ENCODE measurements at places on chromosomes 4 and X.

GRCh38 chr4:26058537-26058936 is 144.5 kb downstream of the SMIM20 start:
- DNase-seq = peak; percentile 41

- no peak for DNase-seq
Observed at GRCh38 chr4:73589261-73589847, 30.9 kb downstream of the RASSF6 start.

DNA sequence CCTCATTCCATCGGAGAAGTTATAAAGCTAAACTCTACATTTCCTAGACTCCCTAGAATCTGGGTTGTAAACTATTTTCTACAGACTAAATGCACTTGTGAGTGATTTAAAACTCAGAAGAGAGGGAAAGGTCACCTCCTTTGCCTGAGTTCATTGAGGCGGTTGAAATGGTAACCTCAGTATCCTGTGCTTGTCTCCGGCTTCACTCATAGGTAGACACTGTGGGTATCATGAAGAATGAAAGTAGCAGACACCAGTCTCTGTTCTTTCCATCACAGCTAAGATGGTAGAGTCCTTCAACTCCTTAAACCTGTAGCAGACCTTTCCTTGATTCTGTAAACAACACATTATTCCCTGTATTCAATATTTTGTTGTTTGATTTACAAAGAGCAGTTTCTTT is 291.3 kb upstream of the ANKRD50 start:
- no peak for DNase-seq

- no peak for DNase-seq
Observed at GRCh38 chr4:146435962-146436361, 85.8 kb downstream of the SLC10A7 start.

DNA sequence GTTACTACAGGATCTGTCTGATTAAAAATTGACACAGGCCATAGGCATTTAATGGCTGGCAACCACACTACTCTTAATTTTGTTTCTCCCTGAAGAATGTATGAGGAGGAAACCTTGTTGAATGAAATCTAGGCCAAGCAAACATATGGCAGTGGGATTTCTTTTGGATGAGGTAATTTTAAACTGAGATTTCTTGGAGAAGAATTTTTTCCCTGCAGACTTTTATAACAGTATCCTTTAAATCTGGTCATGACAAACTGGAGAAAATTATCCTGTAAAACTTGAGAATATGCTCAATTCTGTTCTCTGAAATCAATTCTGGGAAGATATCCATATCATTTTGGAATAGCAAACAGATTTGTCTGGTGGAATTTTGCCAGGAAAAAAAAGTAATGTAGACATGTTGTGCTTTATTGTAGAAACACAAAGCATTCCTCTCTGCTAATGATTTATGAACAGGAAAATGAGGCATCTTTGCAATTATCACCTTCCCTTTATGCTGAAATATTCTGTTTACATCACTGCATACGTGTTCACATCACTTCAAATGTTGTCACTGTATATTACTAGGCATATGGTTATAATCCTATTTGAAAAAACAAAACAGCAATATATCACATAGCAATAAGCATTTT is 108.3 kb upstream of the ARSJ start:
- DNase-seq = peak; percentile 82

DNA sequence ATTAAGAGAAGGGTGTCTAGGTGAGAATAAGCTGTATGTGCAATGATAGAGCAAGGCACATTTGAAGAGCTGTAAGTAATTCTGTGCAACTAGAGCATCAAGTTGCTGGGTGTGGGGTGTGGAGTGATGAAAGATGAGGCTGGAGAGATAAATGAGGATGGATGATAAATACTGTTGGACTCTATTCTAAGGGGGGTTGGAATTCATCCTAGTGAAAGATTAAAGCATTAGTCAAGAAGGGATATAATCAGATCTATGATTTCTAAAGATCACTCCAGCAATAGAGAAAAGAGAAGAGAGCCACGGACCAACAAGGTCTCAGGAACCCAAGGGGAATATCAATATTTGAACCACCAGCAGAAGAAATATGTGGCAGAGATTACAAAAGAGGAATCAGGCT is 415.0 kb upstream of the RPS6KA3 start:
- no peak for DNase-seq

All from NCI-H446 (cell line).